ENCODE measurements at places on chromosomes 1 and 21.
A peak's percentile ranks its signal among the peaks of the same experiment; 100 is the strongest.

DNA sequence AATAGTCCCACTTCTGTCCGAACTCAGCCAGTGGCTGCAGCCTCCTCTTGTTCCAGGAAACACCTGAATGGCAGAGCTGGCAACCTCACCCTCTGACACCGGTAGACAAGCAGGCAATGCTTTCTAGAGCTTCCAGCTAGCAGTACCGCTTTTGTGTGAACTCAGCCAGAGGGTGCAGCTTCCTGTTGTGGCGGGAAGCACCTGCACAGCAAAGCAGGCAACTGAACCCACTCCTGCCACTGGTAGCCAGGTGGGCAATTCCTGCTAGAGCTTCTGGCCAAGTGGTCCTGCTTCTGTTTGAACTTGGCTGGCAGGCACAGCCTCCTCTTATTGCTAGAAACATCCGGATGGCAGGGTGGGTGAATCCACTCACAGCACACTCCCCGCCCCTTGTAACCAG is 40.1 kb upstream of the TMPRSS15 start:
- no peak for DNase-seq

- DNase-seq = no peak
Observed at GRCh38 chr1:234477386-234478151, 1.4 kb downstream of the TARBP1 start.

- DNase-seq = no peak
Observed at GRCh38 chr1:110033421-110033820, 1.0 kb upstream of the STRIP1 start.

GRCh38 chr1:166119471-166119965 is 47.3 kb downstream of the FAM78B start:
- DNase-seq = no peak

GRCh38 chr1:114094675-114095074 is 59.0 kb downstream of the SYT6 start:
- DNase-seq = no peak

DNA sequence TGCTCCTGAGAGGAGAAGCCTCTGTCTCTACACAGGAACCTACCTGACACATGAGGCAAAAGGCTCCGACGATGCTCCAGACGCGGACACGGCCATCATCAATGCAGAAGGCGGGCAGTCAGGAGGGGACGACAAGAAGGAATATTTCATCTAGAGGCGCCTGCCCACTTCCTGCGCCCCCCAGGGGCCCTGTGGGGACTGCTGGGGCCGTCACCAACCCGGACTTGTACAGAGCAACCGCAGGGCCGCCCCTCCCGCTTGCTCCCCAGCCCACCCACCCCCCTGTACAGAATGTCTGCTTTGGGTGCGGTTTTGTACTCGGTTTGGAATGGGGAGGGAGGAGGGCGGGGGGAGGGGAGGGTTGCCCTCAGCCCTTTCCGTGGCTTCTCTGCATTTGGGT is 3.9 kb upstream of the ACKR1 start:
- DNase-seq = no peak

- no peak for DNase-seq
Observed at GRCh38 chr1:232196042-232196441, 433.9 kb downstream of the SIPA1L2 start.

- DNase-seq = no peak
Observed at GRCh38 chr1:90839323-90839722, 122.2 kb upstream of the BARHL2 start.

DNA sequence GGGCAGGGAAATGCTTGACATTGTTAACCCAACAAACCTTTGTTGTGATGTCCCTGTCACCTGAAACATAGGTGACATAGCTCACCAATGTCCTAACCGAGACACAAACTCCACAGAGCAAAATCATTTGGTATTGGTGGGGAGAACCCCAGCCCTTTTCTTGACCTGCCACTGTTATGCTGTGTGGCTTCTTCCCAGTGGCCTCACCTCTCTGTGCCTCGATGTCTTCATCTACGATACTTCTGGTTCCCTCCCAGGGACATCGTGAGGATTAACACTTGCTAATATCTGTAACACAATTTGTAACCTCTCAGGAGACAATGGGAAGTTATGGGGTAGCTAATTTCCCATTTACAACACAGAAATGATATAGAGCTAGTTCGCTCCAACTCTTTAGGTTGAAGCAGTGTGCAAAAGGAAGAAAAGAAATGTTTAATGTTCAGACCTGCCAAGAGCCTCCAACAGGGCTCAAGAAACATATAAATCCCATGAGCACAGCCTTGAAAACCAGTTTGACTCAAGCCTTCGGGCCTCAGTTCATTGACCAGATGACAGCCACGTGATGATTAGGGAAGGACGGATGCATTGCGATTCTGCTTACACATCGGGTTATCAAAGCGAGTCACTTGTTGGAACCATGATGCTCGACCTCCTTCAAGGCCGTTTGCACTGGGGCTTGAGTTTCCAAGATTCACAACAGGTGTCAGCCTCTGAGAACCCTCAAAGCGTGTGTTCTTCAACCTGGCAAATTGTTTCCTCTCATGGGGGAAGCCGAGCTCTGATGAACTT is 37.8 kb upstream of the TMEM51 start:
- DNase-seq = no peak

- DNase-seq = no peak
Observed at GRCh38 chr1:119007339-119007669, 19.2 kb upstream of the TBX15 start.

DNA sequence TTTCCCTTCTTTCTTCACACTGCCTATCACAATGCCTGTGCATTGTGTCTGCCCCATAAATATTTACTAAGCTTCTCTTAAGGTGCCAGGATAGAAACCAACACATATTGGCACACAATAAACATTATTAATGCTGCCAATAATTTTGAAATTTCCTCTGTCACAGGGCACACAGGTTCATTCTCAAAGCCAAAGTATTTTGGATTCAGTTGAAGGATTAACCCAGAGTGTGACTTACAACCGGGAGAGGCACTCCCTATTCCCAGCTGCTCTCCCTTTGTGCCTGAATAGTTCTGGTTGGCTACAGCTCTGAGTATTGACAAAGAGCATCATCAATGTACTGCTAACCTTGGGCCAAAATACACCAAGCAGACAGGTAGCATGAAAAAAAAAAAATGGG is 46.6 kb upstream of the ATP1A1 start:
- DNase-seq = peak; percentile 47

GRCh38 chr1:62373221-62373620 is 54.0 kb upstream of the KANK4 start:
- DNase-seq = no peak

DNA sequence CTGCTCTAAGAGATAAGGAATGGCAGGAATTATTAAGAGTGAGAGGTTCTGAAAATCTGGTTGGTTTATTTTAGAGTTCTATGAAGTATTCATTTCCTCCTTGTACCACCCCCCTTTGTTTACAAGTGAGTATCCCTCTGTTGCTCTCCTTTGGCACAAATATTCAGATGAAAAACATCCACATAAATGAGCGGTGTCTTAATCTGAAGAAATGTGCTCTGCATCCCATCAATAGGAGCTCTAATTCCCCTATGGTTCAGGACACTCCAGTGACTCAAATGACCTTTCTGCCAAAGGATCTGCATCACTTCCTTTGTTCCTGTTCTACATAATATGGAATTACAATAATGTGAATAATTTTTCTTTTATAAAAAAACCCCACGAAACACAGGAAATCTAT is 16.6 kb downstream of the DDAH1 start:
- no peak for DNase-seq

- DNase-seq = no peak
Observed at GRCh38 chr1:203037509-203038190, 11.4 kb downstream of the PPFIA4 start.

DNA sequence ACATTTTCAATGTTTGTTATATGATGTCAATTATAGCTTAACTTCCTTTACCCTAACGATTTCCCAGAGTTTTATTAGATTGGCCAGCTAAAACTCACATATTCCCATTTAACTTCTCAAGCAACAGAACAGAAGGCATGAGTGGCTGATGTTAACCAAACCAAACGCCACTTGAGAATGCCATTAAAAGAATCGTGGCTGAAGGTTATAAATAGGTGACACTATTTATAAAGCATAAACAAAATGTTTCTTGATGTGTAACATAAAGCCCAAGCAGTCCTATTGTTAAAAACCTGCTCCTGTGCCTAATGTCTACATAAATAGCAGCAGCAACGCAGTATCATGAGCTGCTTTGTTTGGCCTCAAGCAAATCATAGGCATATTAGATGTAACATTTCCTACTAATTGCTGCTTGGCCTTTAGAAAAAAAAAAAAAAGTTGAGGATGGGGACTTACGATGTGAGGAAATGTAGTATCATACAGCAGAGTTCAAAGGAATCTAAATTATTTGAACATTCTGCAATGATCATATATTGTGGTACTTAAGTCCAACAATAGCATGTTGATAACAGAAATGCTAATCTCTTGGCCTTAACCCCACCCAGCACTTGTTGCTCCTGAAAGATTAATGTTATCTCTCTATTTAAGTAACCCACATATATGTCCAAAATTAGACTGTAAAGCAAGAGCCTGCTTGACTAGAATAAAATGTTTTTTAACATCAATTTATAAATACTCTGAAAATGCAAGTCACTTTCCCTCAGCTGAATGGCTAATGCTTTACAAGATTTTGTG is 106.0 kb downstream of the ESRRG start:
- DNase-seq = no peak

DNA sequence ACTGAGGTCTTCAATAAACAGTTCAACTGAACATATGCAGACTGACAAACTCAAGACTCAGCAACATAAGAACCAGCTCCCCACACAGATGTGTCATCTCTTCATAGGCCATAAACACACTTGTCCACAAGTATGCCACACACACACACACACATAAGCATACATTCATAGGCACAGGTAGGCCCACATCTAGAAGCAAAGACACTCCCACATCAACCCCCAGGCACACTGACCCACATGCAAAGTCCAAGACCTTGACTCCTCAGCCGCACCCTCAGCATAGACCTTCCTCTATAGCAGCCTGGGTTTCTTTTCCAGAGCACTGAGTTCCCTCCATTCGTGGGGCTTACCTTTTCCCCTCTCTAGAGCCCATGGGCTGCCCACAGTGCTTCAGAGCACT is 1.4 kb downstream of the LAD1 start:
- DNase-seq = no peak

DNA sequence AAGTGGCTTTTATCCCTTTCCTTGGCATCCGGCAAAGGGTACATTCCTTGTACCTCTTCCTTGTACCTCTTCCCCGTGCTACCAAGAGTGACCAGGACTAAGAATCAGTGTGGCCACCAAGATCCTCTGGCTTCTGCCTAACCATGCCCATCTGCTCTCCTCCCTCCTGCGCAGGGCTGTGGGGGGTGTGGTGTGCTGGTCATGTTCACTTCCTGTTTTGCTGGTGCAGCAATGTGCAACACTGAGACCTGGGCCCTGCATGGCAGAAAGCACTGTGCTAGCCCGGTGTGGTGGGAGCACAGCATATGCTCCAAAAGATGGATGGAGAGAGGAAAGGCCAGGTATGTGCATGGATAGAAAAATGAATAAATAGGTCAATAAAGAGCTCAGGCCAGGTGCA is 33.3 kb upstream of the TENT5C start:
- DNase-seq = no peak

DNA sequence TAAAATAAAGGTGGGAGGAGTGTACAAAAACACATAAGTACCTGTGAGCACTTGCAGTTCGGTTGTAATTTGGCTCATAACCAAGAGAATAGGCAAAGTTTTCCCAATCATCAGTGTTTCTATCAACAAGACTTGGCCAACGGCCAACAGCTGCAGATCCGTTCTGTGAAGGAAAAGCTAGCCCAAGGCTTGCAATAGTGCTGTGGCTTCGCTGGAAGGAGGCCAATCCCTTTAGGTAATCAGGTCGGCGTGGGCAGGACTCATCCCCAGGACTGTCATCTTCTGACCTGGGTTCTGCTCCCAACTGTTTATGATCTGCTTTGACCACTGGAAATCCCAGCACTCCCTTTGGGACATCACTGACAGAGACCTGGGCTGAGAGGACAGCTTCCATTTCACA is 107.8 kb downstream of the LYST start:
- peak; percentile 62 for DNase-seq

DNA sequence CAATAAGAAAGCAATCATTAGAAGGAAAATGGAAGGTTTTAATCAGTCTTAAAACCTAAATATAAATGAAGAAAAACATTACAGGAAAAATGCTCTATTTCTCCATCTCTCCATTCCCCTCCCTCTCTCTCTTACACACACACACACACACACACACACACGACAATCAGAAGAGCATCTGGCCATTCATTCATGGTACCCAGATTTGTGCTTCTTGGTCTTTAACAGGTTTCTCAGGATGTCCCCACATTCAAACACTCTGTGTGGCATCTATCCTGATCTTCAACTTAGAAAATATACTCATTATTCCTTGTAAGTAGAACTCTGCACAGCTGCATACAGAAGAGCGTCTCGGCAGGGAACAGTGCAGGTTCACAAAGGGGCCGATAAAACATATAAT is 779 bp downstream of the LRRC40 start:
- DNase-seq = no peak

DNA sequence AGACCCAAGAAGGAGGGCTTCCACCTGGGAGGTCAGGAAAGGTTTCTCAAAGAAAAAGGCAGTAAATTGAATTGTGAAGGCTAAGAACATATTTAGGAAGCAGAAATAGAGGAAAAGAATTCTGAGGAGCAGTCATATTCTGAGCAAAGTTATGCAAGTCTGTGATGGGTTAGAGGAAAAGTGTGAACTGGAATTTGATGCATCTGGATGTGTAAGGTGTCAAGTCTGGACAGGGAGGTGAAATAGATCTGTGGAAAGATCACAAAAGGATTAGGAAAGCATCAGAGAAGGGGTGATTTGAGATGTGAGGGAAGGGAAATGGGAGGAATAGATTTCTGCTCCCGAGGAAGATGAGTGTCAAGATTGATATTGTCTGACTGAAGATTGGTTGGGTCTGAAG is 18.1 kb upstream of the PRDM2 start:
- DNase-seq = no peak

DNA sequence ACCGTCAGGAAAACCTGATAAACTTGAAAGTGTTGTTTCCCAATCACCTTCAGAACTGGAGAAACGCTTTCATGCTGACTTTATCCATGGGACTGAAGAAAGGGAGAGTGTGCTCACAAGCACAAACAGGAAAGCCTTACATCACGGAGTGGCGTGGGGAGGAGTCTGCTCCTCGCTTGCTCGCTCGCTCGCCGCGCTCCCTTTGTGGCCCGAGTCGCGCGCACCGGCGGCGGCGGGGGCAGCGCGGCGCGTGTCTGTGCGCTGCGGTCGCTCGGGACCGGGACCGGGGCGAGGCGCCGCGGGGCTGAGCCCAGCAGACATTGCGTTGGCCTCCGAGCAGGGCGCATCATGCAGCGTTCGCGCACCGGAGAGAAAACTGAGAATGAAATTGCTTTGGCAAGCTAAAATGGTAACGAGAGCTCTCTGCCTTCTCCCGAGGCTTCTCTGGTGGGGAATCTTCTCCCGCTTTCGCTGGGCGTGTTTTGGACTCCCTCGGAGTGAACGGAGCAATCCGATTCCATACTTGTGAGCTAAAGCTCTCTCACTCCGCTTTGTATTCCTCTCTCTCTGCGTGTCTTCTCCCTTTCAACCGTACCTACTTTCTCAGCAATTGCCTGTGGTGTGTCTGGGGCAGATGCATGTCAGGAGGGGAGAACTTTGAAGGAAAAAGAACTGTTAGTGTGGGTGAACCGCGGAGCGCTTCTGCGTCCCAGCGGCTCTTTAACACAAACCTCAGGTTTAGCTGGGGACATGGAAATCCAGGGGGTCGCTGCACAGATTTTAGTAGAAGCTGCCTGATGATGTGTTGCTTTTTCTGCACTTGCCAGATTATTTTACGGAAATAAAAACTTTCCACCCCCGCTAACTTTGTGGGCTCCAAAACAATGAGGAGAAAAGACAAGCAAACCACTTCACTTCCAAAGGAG is at the start of gene RGL1:
Gene RGL1, plus strand, starts transcription at position 205 of the 926 bp plus-strand sequence. Its CDS starts 178 bp downstream, at position 383.
- no peak for DNase-seq

- DNase-seq = no peak
Observed at GRCh38 chr1:21457654-21458053, 17.7 kb downstream of the NBPF3 start.

- no peak for DNase-seq
Observed at GRCh38 chr21:30014886-30015285, 75.1 kb upstream of the GRIK1 start.
